ENCODE measurements at places on chromosomes 1 and 21.

DNA sequence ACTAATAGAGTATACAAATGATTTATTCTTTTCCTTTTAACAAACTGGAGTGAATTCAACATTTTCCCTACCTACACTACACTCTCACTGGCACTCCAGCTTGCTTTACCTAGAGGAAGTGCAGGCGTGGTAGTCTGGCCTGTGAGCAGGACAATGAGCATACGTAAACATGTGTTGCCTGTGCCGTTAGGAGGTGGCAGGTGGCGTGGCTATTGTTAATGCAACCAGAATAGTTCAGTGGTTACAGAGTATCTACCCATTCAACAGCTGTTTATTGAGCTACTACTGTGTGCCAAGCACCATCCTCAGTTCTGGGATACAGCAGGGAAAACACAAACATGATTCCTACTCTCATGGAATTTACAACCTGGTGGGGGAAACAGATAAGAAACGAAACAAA lies 299.7 kb upstream of the KAZN start:
- DNase-seq: no peak

- DNase-seq: no peak
Observed at GRCh38 chr21:41255190-41255589, 61.4 kb upstream of the FAM3B start.

- no peak for DNase-seq
Observed at GRCh38 chr1:100597784-100598183, 59.8 kb downstream of the GPR88 start.

DNA sequence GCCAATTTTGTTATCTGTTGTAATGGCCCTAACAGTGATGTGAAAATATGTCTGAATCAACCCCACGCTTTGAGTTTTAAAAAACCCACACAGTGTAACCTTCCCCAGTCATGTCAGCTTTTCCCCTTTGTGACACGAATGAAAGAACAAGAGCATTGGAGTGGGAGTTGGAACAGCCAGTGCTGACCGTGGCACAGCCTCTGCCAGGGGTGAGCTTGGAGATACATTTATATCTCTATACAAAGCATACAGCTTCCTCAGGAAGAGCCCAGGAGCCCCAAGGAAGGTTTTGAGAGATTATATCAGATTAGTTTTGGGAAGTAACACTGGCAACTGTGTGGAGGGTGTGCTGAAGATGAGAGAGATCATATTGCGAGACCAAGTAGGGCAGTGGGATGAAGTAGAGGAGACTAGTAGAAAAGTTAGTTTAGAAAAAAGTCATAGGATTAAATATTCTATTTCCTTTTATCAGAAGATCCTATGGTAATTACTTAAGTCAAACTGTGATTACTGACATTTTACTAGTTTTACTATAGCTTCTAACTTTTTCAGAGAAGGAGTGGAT lies 15.9 kb downstream of the LRRC8B start:
- no peak for DNase-seq

DNA sequence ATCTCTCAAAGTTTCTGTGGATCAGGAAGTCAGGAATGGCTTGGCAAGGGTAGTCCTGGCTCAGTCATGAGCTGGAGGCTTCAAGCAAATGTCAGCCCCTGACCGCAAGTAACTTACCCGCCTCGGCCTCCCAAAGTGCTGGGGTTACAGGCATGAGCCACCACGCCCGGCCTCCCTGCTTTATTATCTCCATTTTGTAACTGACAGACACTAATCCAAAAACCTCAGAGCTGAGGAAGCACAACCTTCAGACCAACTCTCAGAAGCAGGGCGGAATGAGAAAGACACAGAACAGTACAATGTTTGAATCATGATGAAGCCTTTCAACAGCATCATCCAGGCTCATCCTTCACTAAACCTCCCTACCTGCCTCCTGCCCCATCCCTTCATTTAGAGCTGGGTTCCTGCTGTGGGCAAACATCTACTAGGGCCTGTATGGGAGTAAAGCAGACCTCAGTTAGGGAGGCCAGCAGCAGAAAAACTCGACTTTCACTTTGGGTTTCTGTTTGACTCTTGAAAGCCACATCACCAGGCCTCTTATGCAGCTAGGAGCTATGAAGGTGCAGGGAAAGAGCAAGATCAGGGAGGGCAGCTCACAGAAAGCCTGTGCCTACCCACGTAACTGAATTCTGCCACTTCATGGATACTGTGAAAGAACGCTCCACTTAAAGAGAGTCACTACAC lies 84.4 kb upstream of the RAB4A start:
- DNase-seq: no peak
